ENCODE measurements at places on chromosomes 5 and 9.

DNA sequence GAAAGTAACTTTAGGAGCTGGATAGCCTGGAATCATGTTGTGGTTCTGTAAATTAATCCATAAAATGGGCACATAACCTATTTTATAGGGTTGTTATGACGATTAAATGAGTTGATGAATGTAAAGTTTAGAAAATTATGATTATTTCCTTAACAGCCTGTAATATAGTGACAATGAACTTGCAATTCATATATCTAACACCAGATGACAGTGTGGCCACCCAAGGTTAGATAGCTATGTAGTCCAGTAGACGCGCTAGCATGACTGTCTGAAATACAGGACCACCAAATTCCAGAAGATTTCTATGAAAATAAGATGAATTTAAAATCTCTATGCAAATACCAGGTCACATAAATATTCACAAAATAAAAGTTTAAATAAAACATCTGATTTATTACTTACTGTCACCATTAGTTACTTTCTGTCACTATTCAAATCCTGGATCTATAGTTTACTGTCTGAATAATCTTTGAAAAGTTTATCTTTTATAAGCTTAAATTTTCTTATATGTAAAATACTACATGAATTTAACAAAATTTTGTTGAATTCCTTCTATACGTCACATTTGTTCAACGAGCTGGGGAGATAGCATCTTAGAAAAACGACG, 26.1 kb upstream of the MACIR start:
- peak; percentile 60 for DNase-seq

- peak; percentile 58 for DNase-seq
Observed at GRCh38 chr9:126722922-126723806, 81.7 kb upstream of the ZBTB43 start.

GRCh38 chr5:134905246-134905996, 490 bp downstream of the PCBD2 start:
- peak; percentile 77 for DNase-seq

DNA sequence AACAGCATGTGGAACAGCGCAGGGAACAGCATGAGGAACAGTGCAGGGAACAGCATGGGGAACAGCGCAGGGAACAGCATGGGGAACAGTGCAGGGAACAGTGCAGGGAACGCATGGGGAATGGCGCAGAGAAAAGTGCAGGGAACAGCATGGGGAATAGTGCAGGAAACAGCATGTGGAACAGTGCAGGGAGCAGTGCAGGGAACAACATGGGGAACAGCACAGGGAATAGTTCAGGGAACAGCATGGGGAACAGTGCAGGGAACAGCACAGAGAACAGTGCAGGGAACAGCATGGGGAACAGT, 2.0 kb downstream of the LCN8 start:
- no peak for DNase-seq

GRCh38 chr5:586751-587285, 25.3 kb upstream of the CEP72 start:
- no peak for DNase-seq

- DNase-seq = peak; percentile 39
Observed at GRCh38 chr5:54180630-54181031, 129.7 kb downstream of the ARL15 start.

GRCh38 chr9:98763986-98764745, 32.2 kb downstream of the ANKS6 start:
- DNase-seq = no peak

- no peak for DNase-seq
Observed at GRCh38 chr5:97192580-97193354, 9.7 kb upstream of the RIOK2 start.

DNA sequence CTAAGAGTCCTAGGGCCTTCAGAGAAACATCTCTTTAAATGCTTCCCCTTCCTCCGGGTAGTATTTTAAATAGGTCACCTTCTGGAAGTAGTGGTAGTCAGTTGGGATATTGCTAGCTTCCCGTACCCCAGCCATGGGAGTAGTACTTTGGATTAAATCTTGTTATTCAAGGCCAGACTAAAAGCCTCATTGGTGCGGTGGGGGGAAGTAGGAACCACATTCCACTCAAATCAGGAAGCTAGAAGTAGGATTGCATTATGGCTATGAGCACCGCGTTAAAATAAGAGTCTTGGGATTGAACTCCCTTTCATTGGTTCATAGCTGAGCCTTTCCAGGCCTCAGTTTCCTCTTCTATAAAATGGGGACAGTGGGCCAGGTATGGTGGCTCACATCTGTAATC, 6.7 kb downstream of the KCNIP1 start:
- DNase-seq = no peak

DNA sequence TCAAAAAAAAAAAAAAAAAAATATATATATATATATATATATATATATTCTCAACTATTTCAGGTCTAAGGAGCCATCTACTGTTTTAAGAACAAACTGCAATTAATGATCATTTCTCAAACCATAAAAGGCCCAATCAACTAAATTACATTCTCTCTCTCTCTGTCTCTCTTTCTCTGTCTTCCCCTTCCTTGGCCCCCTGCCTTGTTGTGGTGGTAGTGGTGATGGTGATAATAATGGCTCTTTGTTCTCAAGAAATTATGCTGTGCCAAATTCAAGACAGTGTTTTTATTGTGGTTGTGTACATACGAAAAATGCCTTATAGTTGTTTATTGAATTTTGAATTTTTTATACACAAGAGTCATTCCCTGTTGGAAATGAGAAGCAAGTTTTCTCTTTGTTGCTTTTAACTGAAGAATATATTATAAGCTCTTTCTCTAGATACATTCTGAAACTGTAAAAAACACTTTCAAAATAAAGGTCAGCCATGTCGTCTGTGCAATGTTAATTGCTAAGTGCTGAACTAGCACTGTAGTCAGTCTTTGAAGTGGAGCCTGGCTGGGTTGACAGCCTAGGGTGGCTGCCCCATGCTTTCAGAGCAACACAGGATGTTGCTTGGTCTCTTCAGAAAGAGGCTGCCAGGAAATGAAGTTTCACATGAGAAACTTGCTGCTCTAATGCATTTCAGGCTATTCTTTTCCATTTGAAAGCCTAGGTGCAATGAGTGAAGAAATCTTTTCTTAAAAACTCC, 96.0 kb downstream of the HINT1 start:
- DNase-seq = peak; percentile 24

DNA sequence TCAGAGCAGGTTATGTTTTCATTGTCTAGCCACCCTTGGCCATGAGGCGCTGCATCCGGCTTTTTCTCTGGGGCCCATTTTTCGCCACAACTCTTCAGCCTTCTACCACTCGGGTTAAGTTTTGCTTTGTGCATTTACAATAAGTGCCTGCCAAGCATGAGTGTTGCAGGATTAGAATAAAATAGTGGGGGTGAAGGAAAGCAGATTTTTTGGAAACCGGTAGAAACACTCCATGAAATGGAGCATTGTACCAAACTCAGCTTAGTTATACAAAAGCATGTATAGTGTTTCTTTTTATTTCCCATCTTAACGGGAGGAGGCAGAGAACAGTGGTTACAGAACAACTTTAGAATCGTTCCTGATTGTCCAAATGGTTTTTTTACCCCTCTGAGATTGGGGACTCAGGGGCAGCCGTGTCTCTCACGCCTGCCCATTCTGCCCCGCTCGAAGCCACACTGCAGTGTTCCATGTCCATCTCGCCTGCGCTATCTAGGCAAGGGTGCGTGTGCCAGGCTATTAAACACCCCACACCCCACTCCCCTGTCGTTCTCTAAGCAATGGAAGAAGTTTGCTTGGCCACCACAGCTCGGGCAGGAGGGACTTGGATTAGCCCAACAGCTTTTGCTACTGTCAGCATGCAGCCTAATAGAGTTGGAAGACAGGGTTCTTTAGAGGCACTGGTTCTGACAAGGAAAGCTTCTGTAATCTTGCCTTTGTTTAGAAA, 268.8 kb upstream of the WWC1 start:
- no peak for DNase-seq

DNA sequence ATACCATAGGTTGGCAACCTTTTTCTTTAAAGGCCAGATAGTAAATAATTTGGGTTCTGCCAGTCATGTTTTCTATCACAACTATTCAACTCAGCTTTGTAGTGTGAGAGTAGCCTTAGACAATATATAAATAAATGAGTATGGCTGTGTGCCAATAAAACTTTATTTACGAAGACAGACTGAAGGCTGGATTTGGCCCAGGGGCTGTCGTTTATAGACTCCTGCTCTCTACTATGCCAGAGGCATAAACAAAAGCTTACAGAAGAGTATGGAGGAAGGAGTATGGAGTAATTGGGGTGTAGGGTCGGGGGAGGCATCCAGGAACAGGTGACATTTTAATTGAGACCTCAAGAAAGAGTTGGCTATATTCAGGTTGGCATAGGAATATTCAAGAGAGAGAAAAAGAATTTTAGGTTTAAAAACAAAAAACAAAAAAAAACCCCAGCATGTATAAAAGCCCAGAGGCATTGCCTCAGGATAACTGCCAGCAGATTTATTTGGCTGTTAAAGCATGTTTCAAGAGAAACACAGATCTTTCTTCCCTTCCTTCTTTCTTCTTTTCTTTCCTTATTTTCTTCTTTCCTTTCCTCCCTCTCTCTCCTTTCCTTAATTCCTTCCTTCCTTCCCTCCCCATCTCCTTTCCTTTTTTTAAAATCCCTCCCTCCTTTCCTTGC, 39.9 kb downstream of the SLIT3 start:
- DNase-seq = no peak

DNA sequence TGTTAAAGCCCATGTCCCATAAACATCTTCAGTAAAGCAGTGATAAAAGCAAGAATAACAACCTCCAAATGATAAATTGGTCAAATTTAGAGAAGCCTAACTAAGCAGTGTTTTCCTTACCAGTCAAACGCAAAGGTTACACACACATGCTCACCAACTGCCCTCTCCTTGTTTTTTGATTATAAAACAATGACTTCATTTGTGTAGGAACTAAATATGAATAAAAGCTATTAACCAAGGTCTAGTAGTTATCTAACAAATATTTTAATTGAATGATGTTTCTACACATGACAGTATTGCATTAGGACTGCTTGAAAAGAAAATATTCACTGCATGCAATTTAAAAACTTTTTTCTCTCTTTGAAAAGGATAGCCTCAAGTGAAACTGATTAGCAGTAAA, 36.7 kb downstream of the PCA3 start:
- DNase-seq = no peak

DNA sequence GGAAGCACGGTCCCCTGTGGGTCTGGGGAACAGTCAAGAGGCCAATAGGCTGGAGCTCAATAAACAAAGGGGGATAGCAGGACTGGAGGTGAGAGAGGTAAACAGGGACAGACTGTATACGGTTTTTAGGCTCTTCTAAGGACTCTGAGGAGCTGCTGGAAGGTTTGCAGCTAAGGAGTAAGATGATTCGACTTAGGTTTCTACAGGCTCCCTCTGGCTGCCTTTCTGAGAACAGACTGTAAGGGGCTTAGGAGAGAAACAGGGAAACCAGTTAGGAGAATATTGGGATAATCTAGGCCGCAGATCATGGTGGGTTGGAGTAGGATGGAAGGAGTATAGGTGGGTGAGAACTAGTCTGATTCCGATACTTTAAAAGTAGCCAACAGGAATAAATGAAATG, 10.4 kb downstream of the CDK5RAP2 start:
- peak; percentile 38 for DNase-seq

DNA sequence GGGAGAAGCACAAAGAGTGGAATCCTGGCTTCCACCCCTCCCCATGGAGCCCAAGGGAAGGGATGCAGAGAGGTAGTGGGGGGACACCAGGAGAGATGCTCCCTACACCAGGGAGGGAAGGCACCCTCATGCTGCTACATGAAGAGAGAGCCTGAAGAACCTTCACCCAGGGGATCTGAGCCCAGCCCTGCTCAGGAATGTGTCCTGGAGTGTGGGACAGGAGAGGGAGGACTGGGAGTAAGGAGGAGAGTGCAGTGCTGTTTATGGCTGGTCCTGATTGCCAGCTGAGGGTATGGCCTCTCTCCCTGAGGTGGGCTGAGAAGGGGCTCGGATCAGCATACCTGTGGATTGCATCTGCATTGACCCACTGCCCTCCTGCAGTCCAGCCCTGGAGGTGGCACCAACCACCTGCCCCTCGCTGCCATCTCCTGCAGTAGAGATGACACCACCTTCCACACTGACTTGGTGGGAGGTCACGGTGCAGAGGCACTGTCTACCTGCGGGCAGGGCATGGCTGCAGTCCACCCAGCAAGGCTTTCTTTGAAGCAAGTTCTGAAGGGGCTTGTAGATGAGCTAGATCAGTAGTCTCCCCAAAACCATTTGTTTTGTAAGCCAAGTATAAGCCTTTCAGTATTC, 114.9 kb upstream of the SLC25A48 start:
- DNase-seq = no peak

GRCh38 chr5:90983148-90983547, 400.0 kb downstream of the ARRDC3 start:
- DNase-seq = peak; percentile 85

GRCh38 chr5:181051841-181052671, 12.0 kb downstream of the BTNL9 start:
- DNase-seq = no peak

Measured in astrocyte of the hippocampus (primary cell).